Spinal cord (tissue), 10 donors: ENCODE measurements at places on chromosomes 16 and 17.

DNA sequence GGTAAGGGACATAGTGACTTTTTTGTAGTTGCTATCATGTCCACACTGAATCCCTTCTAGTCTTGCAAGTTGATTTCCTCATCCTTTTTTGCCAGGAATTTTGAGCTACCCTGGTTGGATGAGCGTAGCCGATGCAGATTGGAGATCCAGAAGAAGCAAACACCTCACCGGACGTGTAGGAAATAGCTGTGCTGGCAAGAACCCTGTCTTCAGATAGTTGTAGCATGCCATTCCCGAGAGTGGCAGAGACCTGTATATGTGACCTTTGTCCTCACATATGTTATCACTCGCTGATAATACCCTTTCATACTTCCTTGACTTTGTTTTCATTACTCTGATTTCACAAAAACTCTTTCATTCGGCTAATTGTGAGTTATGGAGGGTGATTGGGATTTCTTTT lies 6.2 kb upstream of the CASC3 start:
- peaks cover 67% of the 10 kb centered on the region for H3K36me3 ChIP-seq
- no peaks in the 10 kb centered on the region for H3K27me3 ChIP-seq
- H3K27ac ChIP-seq: no peak overlapping the region
- DNase-seq: no peak
- peaks cover 6% of the 10 kb centered on the region for H3K4me1 ChIP-seq
- H3K4me3 ChIP-seq: no peak overlapping the region

DNA sequence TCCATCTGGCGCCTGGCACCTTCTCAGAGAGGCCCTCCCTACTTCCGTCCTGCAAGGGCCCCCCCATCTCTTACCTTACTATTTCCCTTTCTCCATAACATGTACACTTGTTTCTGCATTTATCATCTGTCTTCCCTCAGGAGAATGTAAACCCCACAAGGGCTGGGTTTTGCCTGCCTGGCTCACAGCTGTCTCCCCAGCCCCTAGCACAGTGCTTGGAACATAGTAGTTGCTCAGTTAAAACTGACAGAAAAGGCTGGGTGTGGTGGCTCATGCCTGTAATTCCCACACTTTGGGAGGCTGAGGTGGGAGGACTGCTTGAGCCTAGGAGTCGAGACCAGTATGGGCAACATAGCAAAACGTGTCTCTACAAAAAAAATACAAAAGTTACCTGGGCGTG lies 5.7 kb upstream of the SNN start:
- H3K4me1 ChIP-seq: peaks cover 12% of the 10 kb centered on the region
- no peak overlapping the region for H3K4me3 ChIP-seq
- no peaks in the 10 kb centered on the region for H3K36me3 ChIP-seq
- DNase-seq: no peak

DNA sequence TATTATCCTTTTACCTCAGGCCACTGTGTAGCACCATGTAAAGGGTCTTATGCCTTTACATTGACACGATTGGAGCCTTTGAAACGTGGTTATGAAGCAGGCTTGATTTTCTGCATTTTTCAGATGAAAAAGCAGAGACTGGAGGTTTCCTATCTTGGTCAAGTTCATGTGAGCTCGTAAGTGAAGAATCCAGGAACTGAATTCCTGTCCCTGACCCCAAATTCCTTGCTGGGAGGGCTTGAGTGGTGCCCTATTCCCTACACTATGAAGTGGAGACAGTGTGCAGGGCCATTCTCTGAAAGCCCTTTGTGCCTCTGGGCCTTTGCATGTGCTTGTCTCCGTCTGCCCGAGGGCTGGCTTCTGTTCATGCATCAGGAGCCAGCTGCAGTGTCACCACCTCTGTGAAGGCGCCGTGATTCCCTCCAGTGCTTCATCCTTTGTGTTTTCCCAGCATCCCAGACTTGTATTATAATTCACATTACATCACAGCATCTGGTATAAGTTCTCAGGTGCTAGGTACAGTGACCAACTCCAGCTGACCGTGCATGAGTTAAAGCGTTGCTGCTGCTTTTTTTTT lies 181.1 kb downstream of the SNX29 start:
- H3K4me1 ChIP-seq: peaks cover 23% of the 10 kb centered on the region
- H3K36me3 ChIP-seq: no peaks in the 10 kb centered on the region
- DNase-seq: no peak
- H3K4me3 ChIP-seq: no peak overlapping the region

DNA sequence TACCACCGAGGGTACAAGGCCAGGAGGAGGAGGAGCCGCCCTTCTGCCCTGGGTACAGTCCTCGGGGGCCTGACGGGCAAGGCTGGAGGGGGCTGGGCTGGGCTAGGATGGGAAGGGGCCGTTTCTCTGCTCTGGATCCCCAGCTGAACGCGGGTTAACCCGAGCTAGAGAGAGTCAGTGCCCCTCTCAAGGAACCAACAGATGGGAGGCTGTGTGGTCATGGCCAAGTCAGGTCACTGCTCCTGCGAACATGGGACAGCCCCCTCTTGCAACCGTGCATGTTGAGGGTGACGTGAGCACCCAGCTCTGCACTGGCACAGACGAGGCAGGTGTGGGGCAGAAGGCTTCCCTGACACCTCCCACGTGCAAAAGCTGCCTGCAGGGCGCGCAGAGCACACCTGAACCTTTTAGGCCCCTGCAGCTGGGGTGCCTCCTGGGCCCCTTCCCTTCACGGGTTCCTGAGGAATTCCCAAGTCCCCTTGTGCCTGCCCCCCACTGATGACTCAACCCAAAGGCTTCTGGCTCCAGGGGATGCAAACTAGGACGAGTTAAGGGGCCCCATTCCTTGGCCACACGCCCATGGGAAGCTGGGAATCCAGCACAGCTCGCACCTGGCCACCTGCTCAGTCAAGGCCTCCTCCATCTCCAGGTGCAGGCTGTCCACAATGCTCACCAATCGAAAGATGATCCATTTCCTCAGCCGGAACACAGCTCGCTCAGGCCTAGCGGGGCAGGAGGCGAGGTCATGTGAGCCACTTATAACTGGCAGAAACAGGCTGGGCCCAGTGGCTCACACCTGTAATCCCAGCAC lies 6.3 kb downstream of the MYBBP1A start:
- no peak for DNase-seq
- H3K4me1 ChIP-seq: peaks cover 4% of the 10 kb centered on the region
- peaks cover 98% of the 10 kb centered on the region for H3K36me3 ChIP-seq

GRCh38 chr17:33125552-33125950 lies 133.9 kb downstream of the SPACA3 start:
- H3K4me1 ChIP-seq: peaks cover 3% of the 10 kb centered on the region
- DNase-seq: no peak

DNA sequence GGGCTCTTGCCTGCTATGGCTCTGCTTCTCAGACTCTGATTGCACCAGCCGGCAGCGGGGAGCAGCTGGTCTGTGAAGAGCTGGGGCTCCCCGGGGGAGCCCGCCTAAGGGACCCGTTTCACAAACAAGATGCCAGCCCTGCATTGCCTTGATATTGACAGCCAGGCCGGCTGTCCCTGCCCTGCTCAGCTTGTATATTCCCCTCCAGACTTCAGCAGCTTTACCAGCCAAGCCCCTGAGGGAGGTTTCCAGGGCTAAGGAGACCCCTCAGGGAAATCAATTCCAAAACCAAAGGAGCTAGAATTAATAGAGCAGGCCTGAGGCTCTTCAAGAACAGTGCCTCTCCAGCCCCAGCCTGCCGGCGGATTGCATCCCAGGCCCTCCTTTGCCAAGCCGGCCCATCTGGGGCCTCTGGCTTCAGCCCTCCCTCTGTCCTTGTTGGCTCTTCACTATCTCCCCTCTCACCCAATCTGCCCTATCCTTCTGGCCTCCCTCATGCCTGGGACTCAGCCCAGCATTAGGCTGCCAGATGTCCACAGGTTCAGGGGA lies 5.7 kb downstream of the CALB2 start:
- H3K36me3 ChIP-seq: no peaks in the 10 kb centered on the region
- H3K27me3 ChIP-seq: peaks cover 2% of the 10 kb centered on the region
- no peak overlapping the region for H3K4me3 ChIP-seq

DNA sequence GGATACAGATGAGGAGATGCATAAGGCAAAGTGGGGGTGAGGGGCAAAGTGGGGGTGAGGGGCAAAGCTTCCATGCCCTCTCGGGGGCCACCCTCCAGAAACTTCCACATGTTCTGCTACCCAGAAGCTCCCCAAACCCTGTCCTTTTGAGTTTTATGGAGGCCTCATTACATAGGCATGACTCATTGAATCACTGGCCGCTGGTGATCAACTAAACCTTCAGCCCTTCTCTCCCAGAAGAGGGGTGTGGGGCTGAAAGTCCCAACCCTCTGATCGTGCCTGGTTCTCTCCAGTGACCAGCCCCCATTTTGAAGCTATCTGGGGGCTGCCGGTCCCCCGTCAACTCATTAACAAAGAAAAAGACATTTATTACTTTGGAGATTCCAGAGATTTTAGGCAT lies 27.5 kb downstream of the ITGAE start:
- no peak overlapping the region for H3K4me3 ChIP-seq
- no peaks in the 10 kb centered on the region for H3K27me3 ChIP-seq
- DNase-seq: no peak
- H3K27ac ChIP-seq: no peak overlapping the region
- peaks cover 13% of the 10 kb centered on the region for H3K4me1 ChIP-seq
- H3K36me3 ChIP-seq: no peaks in the 10 kb centered on the region

GRCh38 chr16:9854675-9855074 lies 327.6 kb downstream of the GRIN2A start:
- DNase-seq: no peak
- H3K27ac ChIP-seq: no peak overlapping the region
- no peaks in the 10 kb centered on the region for H3K36me3 ChIP-seq
- no peaks in the 10 kb centered on the region for H3K4me1 ChIP-seq

DNA sequence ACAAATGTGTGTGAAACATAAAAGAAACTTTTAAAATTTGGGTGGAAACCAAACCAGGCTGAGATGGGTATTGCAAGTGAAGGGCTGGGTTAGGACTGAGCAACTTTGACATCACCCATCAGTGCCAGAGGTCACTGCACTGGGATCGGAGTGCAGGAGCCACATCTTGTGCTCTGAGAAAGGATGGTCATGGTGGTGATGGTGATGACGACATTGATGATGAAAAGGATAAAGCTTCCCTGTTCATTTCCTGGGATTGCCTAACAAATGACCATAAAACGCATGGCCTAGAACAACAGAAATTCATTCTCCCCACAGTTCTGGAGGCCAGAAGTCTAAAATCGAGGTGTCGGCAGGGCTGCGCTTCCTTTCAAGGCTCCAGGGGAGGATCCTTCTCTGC lies 324.0 kb downstream of the MAF start:
- H3K36me3 ChIP-seq: no peaks in the 10 kb centered on the region
- no peak overlapping the region for H3K27ac ChIP-seq
- H3K27me3 ChIP-seq: peaks cover 3% of the 10 kb centered on the region
- H3K4me1 ChIP-seq: no peaks in the 10 kb centered on the region
- no peak for DNase-seq
- no peak overlapping the region for H3K4me3 ChIP-seq

DNA sequence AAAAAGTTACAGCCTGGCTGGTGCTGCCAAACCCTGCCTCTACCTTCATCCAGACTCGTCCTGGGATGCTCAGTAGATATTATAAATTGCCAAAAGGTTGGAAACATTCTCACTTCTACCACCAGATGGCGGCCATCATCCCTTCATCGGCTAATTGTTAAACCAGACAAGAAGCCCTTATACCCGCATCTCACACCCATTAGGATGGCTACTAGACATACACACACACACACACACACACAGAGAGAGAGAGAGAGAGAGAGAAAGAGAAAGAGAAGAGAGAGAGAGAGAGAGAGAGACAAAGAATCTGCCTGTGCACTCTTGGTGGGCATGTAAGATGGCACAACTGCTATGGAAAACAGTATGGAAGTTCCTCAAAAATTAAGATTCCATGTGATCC lies 15.0 kb upstream of the SCIMP start:
- no peak overlapping the region for H3K4me3 ChIP-seq
- no peaks in the 10 kb centered on the region for H3K4me1 ChIP-seq
- no peak overlapping the region for H3K27ac ChIP-seq
- no peaks in the 10 kb centered on the region for H3K27me3 ChIP-seq

DNA sequence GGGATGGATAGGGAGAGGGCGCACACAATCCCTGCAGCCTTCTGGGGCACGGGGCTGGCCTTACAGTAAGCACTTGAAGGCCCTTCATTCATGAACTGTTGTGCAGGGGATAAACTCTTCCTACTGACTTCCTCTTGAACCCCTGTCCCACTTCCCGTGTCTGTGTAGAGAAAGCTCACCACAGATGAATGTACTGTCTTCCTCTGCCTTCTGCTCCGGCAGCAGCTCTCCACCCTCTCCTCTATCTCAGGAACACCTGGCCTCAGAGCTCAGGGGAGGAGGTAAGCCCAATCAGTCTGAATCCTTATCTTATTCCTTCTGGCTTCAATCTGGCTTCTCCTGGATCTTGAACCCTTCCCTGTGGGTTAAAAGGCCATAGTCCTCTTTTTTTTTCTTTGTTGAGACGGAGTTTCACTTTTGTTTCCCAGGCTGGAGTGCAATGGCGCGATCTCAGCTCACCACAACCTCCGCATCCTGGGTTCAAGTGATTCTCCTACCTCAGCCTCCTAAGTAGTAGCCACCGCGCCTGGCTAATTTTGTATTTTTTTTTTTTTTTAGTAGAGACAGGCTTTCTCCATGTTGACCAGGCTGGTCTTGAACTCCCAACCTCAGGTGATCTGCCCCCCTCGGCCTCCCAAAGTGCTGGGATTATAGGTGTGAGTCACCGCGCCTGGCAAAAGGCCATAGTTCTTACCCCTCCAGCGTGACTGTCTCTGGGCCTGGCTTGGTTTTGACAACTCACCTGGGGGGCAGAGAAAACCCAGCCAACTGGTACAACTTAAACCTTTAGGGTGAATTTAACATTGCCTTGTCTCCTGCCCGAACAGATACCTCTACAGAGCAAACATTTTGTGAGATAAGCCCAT lies 7.2 kb upstream of the SLC52A1 start:
- no peak overlapping the region for H3K27ac ChIP-seq
- H3K36me3 ChIP-seq: no peaks in the 10 kb centered on the region
- no peak for DNase-seq
- H3K27me3 ChIP-seq: no peaks in the 10 kb centered on the region
- no peak overlapping the region for H3K4me3 ChIP-seq
- no peaks in the 10 kb centered on the region for H3K4me1 ChIP-seq

- H3K36me3 ChIP-seq: no peaks in the 10 kb centered on the region
- peaks cover 35% of the 10 kb centered on the region for H3K4me1 ChIP-seq
- no peak overlapping the region for H3K4me3 ChIP-seq
- H3K27me3 ChIP-seq: peaks cover 95% of the 10 kb centered on the region
- H3K27ac ChIP-seq: no peak overlapping the region
These were observed 4.1 kb downstream of the DLX3 start for GRCh38 chr17:49990921-49991320.
